ENCODE measurements at places on chromosomes 2 and 18. TPM values are rescaled to one million over a fixed set of nuclear protein-coding genes. Genes with fewer than 3 reads are reported as not detected.

CYBRD1 gene
- 33.9 TPM for total RNA-seq

CROCC2 gene
- not detected for total RNA-seq

SERPINB3 gene
- 0.16 TPM for total RNA-seq

ARHGEF33 gene
- total RNA-seq, result 0.02 TPM

TNS1 gene
- total RNA-seq, result 17.5 TPM

ALPI gene
- total RNA-seq, result not detected

ICOS gene
- not detected for total RNA-seq

CYRIA gene
- 0.30 TPM for total RNA-seq

SLC9A4 gene
- total RNA-seq, result not detected

NYAP2 gene
- not detected for total RNA-seq

CD8B gene
- total RNA-seq, result not detected

CDH2 gene
- total RNA-seq, result 60.1 TPM

SLC19A3 gene
- 2.4 TPM for total RNA-seq

LMAN1 gene
- 23.2 TPM for total RNA-seq

DOCK10 gene
- 37.1 TPM for total RNA-seq

COBLL1 gene
- 3.7 TPM for total RNA-seq

TXNDC2 gene
- 0.12 TPM for total RNA-seq

SGO2 gene
- total RNA-seq, result 12.3 TPM

LYPD1 gene
- 14.6 TPM for total RNA-seq

ALK gene
- not detected for total RNA-seq

MROH2A gene
- total RNA-seq, result 0.12 TPM

DPP4 gene
- 1.1 TPM for total RNA-seq

GRB14 gene
- 5.0 TPM for total RNA-seq

Data from A549 treated with Hydrocortisone at 1 μM for 4 hours (cell line).